Stomach (tissue), 19 donors: ENCODE measurements at places on chromosomes 6 and 20. TPM values are rescaled to one million over a fixed set of nuclear protein-coding genes. Genes with fewer than 3 reads are reported as not detected.

OXT gene
- 0.45 TPM for polyA plus RNA-seq

GGT7 gene
- polyA plus RNA-seq: 12.8 TPM

NRSN1 gene
- not detected for polyA plus RNA-seq

PLEKHG1 gene
- polyA plus RNA-seq: 1.9 TPM

DNAH8 gene
- polyA plus RNA-seq: under 0.01 TPM

MOXD1 gene
- 2.1 TPM for polyA plus RNA-seq

DSP gene
- polyA plus RNA-seq: 53.9 TPM

C2 gene
- 6.3 TPM for polyA plus RNA-seq

TMEM244 gene
- polyA plus RNA-seq: not detected

MYL9 gene
- polyA plus RNA-seq: 189 TPM

CFB gene
- 165 TPM for polyA plus RNA-seq

ZNF341 gene
- polyA plus RNA-seq: 2.4 TPM

HLA-DOA gene
- 0.62 TPM for polyA plus RNA-seq

IRF4 gene
- 0.56 TPM for polyA plus RNA-seq

FKBP5 gene
- 91.1 TPM for polyA plus RNA-seq

PRDM13 gene
- not detected for polyA plus RNA-seq

EYA2 gene
- polyA plus RNA-seq: 13.3 TPM

LRRC73 gene
- 0.30 TPM for polyA plus RNA-seq

IMPG1 gene
- polyA plus RNA-seq: not detected

TAGAP gene
- 0.93 TPM for polyA plus RNA-seq

UBE2C gene
- polyA plus RNA-seq: 39.0 TPM

TBC1D20 gene
- 24.4 TPM for polyA plus RNA-seq

MYBL2 gene
- polyA plus RNA-seq: 9.5 TPM

IL17A gene
- not detected for polyA plus RNA-seq

NOX3 gene
- not detected for polyA plus RNA-seq

CCDC28A gene
- polyA plus RNA-seq: 35.9 TPM

LHFPL5 gene
- not detected for polyA plus RNA-seq
